Activated CD4-positive, alpha-beta T cell treated with anti-CD3 and anti-CD28 coated beads, Interleukin-2, amount 50 U/mL, for 48 hours (primary cell): ENCODE measurements at places on chromosomes 12 and 14.
A peak's percentile ranks its signal among the peaks of the same experiment; 100 is the strongest.

- DNase-seq: no peak
Measured at GRCh38 chr12:27400856-27401354, 45.6 kb upstream of the SMCO2 start.

DNA sequence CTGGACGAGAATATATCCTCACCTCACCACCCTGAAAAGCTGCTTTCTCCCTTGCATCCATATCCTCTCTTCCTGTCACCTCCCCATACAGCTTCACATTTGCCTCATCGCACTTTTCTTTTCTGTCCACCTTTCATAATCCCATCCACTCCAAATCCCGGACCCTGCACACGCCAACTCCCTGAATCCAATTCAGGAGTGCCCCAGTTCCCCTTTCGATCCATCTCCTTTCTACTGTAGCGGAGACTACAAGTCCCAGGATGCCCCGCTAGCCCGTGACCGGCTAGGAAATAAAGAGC is 2.5 kb downstream of the TMEM253 start:
- no peak for DNase-seq

DNA sequence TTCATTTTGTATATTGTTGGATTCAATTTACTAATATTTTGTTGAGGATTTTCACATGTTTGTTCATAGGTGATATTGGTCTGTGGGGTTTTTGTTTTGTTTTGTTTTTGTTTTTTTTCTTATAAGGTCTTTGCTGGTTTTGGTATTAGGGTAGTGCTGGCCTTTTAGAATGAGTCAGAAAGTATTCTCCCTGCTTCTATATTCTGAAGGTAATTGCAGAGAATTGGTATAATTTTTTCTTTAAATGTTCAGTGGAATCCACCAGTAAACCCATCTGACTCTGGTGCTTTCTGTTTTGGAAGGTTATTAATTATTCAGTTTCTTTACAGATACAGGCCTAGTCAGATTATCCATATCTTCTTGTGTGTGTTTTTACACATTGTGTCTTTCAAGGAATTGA is 8.9 kb downstream of the TOGARAM1 start:
- DNase-seq: no peak

- DNase-seq: no peak
Measured at GRCh38 chr12:92629349-92630065, 73.3 kb upstream of the PLEKHG7 start.

GRCh38 chr14:75877884-75878283 is 103.9 kb downstream of the TGFB3 start:
- no peak for DNase-seq

DNA sequence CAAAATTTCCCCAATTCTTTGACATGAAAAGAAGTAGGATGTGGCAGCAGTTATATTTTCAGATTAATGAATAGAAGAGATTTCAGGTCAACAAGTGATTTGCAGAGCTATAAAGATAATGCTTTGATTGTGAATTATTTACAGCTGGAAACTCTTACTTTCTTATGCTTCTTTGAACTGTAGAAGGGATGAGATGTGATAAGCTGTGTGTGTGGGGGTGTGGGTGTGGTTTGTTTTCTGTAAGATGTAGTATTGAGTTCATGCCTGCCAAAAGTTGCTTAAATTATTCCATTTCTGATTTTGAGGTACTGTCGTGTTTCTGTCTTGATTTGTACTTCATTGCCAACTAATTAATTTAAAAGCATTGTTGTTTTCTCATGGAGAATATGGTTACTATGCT is 22.7 kb downstream of the AEBP2 start:
- DNase-seq: no peak

DNA sequence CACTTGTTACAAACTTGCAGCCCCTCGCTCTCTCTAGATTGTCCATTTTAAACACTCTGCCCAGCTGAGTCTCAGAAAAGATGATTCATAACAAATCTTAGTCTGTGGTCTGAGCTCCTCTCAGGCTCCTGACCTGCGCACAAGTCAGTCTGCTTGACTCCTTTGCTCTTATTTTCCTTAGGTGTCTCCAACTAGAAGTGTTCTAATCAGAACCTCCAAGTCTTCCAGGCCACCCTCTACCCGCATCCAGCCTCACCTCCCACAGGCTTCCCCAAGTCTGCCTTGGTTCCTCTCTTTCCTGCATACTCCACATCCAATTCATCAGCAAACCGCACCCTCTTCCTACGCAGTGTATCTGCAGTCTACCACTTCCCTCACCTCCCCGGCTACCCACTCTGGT is 42.4 kb upstream of the BDKRB2 start:
- no peak for DNase-seq

DNA sequence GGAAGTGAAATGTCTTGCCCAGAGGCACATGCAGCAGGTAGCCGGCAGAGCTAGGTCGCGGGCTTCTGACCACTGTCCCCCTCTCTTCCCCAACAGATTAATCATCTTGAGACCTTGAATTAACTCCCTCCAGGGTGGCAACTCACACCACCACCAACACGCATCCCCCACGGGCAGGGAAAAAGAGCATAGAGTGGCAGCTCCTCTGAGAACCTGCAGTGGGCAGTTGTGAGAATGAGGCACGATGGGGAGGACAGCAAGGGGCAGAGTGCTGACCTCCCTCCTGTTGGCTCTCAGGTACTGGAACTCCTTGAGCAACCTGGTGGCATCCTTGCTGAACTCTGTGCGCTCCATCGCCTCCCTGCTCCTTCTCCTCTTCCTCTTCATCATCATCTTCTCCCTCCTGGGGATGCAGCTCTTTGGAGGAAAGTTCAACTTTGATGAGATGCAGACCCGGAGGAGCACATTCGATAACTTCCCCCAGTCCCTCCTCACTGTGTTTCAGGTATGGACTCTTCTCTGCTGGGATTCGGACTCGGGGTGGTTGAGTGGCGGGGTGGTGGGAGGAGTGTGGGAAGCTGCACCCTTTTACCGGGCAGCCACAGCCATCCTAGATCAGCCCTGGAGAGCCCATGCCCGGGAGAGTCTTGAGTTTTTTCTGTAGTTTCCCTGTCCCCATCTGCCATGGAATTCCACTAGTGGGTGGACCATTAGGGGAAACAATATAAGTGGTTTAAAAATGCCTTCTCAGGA is 213.3 kb upstream of the FKBP4 start:
- no peak for DNase-seq

- DNase-seq: peak; percentile 27
Measured at GRCh38 chr12:39619316-39619659, 315 bp downstream of the ABCD2 start.

GRCh38 chr12:51962737-51963136 is 11.2 kb downstream of the ACVR1B start:
- DNase-seq: no peak

GRCh38 chr14:106872611-106873446 is 1346.4 kb downstream of the TMEM121 start:
- peak; percentile 91 for DNase-seq

DNA sequence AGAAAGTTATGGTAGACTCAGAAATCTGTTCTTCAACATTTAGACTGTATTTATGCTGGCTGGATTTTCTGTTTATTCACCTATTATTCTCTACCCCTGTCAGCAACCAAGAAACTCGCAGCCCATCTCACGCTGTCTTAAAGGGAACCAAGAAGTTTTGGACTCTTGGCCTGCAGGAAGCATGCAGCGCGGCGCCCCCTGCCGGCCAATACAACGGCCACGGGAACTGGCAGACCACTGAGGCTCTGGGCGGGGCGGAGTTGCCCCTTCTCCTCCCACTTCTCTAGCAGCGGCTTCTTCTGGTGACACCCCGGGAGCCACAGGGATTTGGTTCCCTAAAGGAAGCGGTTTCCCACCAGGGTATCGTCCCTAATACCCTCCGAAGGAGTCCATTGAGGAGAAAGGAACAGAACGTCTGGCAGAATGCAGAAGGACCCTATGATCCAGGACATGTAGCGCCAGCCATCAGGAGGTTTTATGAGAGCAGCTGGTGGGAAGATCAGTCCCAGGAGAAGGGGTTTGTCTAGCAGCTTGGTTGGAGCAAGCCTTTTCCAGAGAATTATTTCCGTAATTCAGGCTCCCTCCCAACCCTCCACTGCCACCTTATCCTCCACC is 21.0 kb upstream of the RNASE2 start:
- DNase-seq: peak; percentile 40

GRCh38 chr12:57085999-57086492 is 2.9 kb upstream of the NAB2 start:
- DNase-seq: peak; percentile 55

DNA sequence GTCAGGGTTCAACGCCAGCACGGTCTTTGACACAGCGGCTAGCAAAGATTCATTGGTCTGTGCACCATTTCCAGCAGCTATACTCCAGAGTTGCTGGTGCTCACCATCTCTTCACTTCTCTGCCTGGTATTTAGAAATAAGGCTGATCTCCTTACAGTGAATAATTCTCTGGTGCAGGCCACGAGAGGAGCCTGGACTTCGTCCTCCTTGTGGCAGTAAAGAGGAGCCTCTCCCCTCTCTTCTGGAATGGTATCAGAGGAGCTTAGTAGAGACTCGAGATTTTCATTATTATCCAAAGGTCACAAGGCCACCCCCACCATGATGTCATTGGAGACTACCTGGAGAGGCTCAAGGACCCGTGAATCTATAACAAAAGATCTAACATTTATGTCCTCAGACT is 30.8 kb upstream of the BCL2L14 start:
- no peak for DNase-seq

DNA sequence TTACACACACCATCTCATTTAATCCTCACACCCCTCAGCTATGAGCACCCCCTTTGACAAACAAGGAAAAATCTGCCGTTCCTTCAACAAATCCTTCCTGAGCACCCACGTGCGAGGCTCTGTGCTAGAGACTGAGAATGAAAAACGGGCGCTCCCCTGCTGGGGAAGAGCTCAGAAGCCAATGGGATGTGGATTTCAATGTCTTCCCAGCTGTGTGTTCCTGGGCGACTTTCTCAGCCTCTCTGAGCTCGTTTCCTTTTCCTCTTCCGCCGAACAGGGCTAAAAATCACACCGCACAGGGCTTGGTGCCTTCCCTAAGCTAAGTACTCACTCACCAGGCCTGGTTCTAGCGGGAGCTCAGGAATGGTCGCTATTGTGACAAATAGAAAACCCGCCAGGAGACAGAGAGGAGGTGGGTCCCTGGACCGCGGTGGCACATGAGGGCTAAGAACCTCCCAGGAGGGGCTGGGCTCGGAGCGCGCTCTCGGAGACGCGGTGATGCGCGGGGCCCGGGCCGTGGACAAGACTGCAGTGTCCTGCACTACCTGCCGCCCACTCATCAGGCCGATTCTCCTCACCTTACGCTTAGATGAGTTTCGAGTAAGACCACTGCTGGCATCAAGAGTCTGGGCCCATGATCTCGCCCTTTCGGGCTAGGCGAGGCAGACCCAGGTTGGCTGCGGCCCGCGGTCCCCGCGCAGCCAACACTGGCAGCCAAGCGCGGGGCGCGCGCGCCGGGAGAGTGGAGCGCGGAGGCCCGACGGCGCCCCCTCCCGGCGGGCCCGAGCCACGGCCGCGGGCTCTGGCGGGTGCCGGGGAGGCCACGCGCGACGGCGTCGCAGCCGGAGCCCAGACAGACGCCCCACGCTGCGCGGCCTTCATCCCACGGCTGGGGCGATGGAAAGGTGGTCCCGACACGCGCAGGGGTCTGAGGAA is 17.0 kb downstream of the ZDHHC22 start:
- peak; percentile 54 for DNase-seq

GRCh38 chr14:24390701-24391468 is 7.9 kb upstream of the NYNRIN start:
- DNase-seq: no peak

- DNase-seq: no peak
Measured at GRCh38 chr12:115467531-115467930, 783.6 kb upstream of the TBX3 start.

DNA sequence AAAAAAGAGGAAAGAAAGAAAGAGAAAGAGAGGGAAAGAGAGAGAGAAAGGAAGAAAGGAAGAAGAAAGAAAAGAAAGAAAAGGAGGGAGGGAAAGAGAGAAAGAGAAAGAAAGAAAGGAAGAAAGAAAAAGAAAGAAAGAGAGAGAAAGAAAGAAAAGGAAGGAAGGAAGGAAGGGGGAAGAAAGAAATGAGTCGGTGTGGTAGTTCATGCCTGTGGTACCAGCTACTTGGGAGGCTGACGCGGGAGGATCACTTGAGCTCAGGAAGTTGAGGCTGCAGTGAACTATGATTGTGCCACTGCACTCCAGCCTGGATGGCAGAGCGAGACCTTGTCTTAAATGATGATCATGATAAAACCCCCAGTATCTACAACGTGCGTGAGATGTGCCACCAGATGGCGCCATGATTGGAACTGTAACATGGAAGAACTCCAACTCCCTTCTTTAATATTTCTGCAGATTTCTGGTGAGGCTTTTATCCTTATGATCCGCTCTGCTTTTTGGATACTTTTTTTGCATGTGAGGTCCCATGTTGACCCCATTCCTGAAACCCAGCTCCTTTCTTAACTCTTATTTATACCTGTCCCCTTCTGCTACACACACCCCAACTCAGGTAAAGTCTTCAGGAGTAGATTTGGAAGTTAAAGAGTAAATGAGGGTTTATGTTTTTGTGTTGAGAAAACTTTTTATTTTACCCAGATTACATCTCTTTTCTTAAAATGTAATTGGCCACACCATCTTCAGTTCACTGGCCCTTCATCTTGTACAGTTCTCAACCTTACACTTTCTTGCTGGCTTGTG is 25.6 kb downstream of the RNASE10 start:
- DNase-seq: peak; percentile 83

- DNase-seq: no peak
Measured at GRCh38 chr12:84994426-84994825, 41.7 kb downstream of the TSPAN19 start.
